ENCODE measurements at places on chromosomes 16 and 17. TPM values are rescaled to one million over a fixed set of nuclear protein-coding genes. Genes with fewer than 3 reads are reported as not detected.

Gene MPG
- total RNA-seq: 51.7 TPM

Gene ADAD2
- total RNA-seq: 0.63 TPM

Gene SCNN1G
- total RNA-seq: not detected

Gene CES1
- not detected for total RNA-seq

Gene SMIM36
- total RNA-seq: not detected

Gene EVI2A
- total RNA-seq: 31.7 TPM

Gene G6PC1
- total RNA-seq: not detected

Gene KRT27
- total RNA-seq: not detected
